Activated CD4-positive, alpha-beta memory T cell treated with anti-CD3 and anti-CD28 coated beads for 36 hours (primary cell): ENCODE measurements at places on chromosomes 4 and X. TPM values are rescaled to one million over a fixed set of nuclear protein-coding genes. Genes with fewer than 3 reads are reported as not detected.

Gene GPC4
- not detected for total RNA-seq

Gene DMP1
- total RNA-seq: not detected

- H3K4me1 ChIP-seq: no peaks in the 10 kb centered on the region
- H3K4me3 ChIP-seq: no peak overlapping the region
- H3K27me3 ChIP-seq: no peaks in the 10 kb centered on the region
- H3K27ac ChIP-seq: no peak overlapping the region
- H3K36me3 ChIP-seq: no peaks in the 10 kb centered on the region
Measured at GRCh38 chr4:147207911-147208310, 262.2 kb upstream of the TTC29 start.

- H3K4me3 ChIP-seq: no peak overlapping the region
- H3K4me1 ChIP-seq: no peaks in the 10 kb centered on the region
- no peaks in the 10 kb centered on the region for H3K36me3 ChIP-seq
- no peak for DNase-seq
- no peaks in the 10 kb centered on the region for H3K27me3 ChIP-seq
Measured at GRCh38 chr4:149766135-149766534, 49.5 kb downstream of the IQCM start.

DNA sequence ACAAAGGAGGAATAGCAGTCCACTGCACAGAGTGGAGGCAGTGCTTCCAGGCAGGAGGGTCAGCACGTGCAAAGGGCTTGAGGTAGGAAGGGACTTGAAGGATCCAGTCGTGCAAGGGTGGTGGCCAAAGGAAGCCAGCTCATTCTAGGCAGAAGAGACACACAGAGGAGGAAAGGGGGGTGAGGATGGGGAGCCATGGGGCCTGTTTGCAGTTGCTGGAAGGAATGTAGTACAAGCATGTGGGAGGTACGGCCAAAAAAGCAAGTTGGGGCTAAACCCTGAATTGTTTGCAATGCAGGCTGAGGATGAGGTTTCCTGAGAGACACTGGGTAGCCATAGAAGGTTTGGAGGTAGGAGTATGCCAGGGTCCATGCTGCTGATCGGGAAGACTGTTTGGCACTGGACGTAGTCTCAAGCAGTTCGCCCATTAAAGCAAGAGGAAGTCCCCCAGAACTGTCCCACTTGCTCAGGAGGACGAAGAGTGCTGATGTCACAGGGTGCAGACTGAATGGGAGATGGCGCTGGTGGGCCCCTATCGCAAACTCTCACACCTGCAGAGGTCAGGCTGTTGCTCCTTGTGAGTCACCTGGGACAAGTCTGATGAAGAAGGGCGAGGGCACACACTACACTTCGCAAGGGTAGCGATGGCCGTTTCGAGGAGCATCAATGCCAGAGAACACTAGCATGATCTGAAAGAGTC is 9.1 kb upstream of the MAN2B2 start:
- H3K4me1 ChIP-seq: peaks cover 9% of the 10 kb centered on the region
- H3K27ac ChIP-seq: no peak overlapping the region
- peaks cover 35% of the 10 kb centered on the region for H3K27me3 ChIP-seq
- no peaks in the 10 kb centered on the region for H3K36me3 ChIP-seq
- DNase-seq: no peak

GRCh38 chr4:38831653-38832052 is 25.0 kb downstream of the TLR6 start:
- DNase-seq: no peak
- H3K4me3 ChIP-seq: no peak overlapping the region
- no peaks in the 10 kb centered on the region for H3K4me1 ChIP-seq
- H3K36me3 ChIP-seq: peaks cover 11% of the 10 kb centered on the region
- no peak overlapping the region for H3K27ac ChIP-seq
- H3K27me3 ChIP-seq: no peaks in the 10 kb centered on the region

DNA sequence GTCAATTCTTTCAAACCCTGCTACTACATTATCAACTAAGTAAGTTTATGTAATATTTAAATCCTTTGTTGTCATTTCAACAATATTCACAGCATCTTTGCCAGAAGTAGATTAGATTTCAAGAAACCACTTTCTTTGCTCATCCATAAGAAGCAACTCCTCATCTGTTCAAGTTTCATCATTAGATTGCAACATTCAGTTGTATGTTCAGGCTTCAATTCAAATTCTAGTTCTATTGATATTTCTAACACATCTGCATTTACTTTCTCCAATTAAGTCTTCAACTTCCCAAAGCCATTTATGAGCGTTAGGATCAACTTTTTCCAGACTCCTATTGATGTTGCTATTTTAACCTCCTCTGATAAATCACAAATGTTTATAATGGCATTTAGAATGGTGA is 66.1 kb downstream of the BMP3 start:
- H3K36me3 ChIP-seq: no peaks in the 10 kb centered on the region
- H3K4me1 ChIP-seq: no peaks in the 10 kb centered on the region
- H3K4me3 ChIP-seq: no peak overlapping the region
- no peaks in the 10 kb centered on the region for H3K27me3 ChIP-seq
- no peak overlapping the region for H3K27ac ChIP-seq

Gene FAM184B
- total RNA-seq: not detected
